ENCODE measurements at places on chromosomes 13 and 19. TPM values are rescaled to one million over a fixed set of nuclear protein-coding genes. Genes with fewer than 3 reads are reported as not detected.

DNA sequence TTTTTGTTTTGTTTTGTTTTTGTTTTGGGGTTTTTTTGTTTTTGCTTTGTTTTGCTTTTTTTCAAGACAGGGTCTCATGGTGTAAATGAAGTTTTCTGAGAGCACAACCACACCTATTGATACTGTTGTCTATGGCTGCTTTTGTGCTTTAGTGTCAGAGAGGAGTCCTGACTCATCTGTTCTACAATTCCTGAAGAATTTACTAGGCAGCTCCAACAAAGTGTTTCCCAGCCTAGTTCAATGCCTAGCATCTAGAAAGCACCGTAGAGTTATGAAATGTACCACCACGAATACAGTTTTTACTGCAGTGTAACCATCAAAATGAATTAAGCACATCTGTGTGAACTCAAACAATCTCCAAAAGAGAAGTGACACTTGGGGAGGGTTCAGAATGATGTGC lies 21.2 kb downstream of the SAFB start:
- no peak for DNase-seq

GRCh38 chr19:38234615-38235014 lies 10.6 kb upstream of the DPF1 start:
- no peak for DNase-seq

DNA sequence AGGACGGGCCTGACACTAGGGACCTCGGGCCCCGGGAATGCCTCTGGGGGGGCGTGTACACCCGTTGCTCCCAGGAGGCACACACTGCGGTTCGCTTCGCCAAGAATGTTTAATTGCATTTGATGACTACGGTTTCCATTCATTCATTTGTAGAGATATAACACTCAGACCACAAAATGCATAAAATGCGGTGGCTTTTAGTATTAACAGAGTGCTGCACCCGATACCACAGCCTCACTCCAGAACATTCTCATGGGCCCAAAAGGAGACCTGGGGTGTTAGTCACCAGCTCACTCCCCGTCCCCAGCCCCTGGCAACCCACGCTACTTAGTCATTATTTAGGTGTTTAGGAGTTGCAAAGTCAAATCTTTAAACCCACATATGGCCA lies 21.8 kb downstream of the HCN2 start:
- DNase-seq: peak; percentile 86

- peak; percentile 90 for DNase-seq
Observed at GRCh38 chr19:1248786-1249297, 459 bp downstream of the MIDN start.

IL4I1 gene
- total RNA-seq: 22.2 TPM

- peak; percentile 30 for DNase-seq
Observed at GRCh38 chr19:29841559-29842367, 30.0 kb downstream of the CCNE1 start.

- no peak for DNase-seq
Observed at GRCh38 chr13:48662226-48662625, 8.5 kb downstream of the CYSLTR2 start.

FCER2 gene
- 2.6 TPM for total RNA-seq

GRCh38 chr13:110107568-110108347 lies 199.2 kb downstream of the COL4A1 start:
- no peak for DNase-seq

Measured in activated CD4-positive, alpha-beta T cell treated with anti-CD3 and anti-CD28 coated beads for 36 hours (primary cell).